ENCODE measurements at places on chromosomes 1 and 21.

- no peak for DNase-seq
These were observed 34.5 kb upstream of the TRABD2B start for GRCh38 chr1:48031676-48032075.

- DNase-seq, result no peak
These were observed 864.0 kb downstream of the KCNT2 start for GRCh38 chr1:195744256-195744655.

DNA sequence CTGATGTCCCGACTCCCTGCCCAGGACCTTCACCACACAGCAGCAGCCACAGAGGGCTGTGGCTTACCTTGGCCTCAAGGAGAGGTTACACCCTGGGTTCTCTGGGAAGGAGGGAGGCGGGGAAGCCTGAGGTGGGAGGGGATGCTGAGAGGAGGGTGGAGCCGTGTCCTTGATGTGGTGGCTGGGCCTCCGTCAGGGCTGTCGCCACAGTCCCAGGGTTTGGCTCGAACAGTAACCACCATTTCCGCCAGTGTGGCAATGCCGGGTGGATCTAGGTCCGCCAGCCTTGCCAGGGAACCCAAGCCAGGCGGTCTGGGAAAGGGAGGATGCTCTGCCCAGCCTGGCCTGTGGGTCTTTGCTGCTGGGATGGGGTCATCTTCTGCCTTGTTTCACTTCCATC is 18.4 kb upstream of the CDCA8 start:
- no peak for DNase-seq

GRCh38 chr1:80534606-80535360 is 1266.0 kb upstream of the ADGRL2 start:
- DNase-seq, result peak; percentile 30

- no peak for DNase-seq
These were observed 234.4 kb downstream of the PTPRU start for GRCh38 chr1:29470788-29471119.

- DNase-seq, result peak; percentile 94
These were observed 4.3 kb upstream of the MFAP2 start for GRCh38 chr1:16984717-16985116.

GRCh38 chr1:56978819-56979218 is 13.0 kb upstream of the C8B start:
- no peak for DNase-seq

- DNase-seq, result peak; percentile 37
These were observed 986.6 kb upstream of the ADAMTS5 start for GRCh38 chr21:27953340-27954045.

All from fibroblast of skin of back (primary cell).